Kidney (tissue), 22 donors: ENCODE measurements at places on chromosomes 5 and 9. TPM values are rescaled to one million over a fixed set of nuclear protein-coding genes. Genes with fewer than 3 reads are reported as not detected.
A peak's percentile ranks its signal among the peaks of the same experiment; 100 is the strongest.

DNA sequence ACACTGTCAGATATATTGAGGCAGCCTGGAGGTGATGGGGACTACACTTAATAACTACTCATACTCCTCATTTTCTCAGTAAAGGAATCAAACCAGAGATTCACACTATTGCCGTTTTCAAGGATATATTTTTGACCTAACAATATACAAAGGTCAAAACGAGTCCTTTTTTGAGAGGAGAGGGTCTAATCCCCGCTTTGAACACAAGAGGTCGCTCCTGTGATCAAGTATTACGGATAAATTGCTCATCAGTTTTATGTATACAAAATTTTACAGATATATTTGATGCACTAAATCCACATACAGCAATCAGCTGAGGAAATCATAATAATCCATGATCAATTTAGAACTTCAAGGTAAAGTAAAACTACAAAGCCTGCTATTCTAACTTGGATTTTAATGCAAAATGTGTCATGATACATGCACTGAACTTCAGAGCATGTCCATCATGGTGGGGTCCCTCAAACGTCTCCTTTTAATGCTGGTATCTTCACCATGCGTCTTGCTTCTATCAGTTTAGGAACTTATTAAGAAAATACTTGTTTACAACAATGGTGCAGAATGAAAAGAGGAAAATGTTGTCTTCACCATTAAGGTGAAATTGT lies 2.5 kb upstream of the ISL1 start:
- H3K4me3 ChIP-seq: no peak overlapping the region
- peaks cover 80% of the 10 kb centered on the region for H3K27me3 ChIP-seq
- H3K36me3 ChIP-seq: no peaks in the 10 kb centered on the region
- H3K27ac ChIP-seq: no peak overlapping the region
- no peaks in the 10 kb centered on the region for H3K4me1 ChIP-seq

DNA sequence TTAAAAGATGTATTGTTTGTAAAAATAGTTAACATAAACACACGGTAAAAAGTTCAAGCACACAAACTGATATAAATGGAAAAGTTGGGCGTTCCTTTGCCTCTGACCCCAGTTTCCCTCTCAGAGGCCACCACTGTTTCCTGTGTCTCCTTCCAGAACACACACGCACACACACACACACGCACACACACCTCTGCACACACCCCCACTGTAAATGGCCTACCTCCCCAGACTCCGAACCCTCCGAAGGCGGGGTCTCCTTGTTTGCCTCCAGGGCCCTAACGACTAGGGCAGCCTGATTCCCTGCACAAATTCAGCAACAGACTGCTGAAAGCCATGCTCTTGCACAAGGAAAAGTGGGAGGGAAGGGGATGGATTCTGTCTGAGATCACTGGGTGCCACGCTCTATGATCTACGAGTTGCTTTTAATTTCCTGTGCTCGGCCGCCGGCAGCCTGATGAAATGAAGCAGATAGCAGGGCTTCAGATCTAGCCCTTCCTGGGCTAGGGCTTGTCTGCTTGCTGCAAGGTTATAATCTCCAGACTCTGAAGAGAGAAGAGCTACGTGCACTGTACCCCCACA lies 184.0 kb upstream of the IL12B start:
- no peak overlapping the region for H3K4me3 ChIP-seq
- no peaks in the 10 kb centered on the region for H3K4me1 ChIP-seq
- DNase-seq: peak; percentile 87
- H3K27me3 ChIP-seq: no peaks in the 10 kb centered on the region
- no peak overlapping the region for H3K27ac ChIP-seq

GRCh38 chr9:98610711-98611110 lies 98.0 kb downstream of the GABBR2 start:
- no peaks in the 10 kb centered on the region for H3K27me3 ChIP-seq
- no peak for DNase-seq
- no peak overlapping the region for H3K4me3 ChIP-seq
- no peaks in the 10 kb centered on the region for H3K36me3 ChIP-seq

DNA sequence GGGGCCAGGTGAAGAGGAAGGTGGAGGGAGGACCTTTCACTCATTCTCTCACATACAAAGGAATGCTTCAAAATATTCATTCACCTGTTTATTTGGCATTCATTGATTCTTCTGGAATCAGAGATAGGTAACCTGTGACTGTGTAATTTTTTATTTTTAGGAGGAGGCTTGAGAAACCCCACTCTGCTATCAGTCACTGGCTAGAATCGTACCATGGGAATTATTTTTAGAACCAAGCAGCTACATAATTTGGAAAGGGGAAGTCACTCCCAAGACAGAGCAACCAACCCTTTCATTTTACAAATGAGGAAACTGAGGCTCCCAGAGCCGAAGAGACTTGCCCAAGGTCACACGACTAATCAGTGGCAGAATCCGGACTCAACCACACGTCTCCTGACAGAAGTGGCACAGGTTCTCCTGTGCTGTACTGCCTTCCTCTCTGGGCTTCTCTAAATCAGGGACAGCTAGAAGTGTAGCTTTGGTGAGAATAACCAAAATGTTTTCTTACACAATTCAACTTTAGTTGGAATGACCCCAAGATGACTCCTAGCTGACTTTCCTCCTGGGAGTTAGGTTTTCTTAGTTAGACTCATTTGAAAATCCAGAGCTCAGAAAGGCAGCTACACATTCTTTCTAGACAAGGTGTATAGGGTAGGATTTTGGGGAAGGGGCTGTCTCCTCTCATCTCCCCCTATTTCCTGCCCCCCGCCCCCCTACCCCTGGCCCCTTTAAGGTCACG lies 264.3 kb upstream of the PANK3 start:
- H3K36me3 ChIP-seq: no peaks in the 10 kb centered on the region
- peaks cover 3% of the 10 kb centered on the region for H3K27me3 ChIP-seq
- H3K4me1 ChIP-seq: no peaks in the 10 kb centered on the region
- no peak for DNase-seq
- no peak overlapping the region for H3K27ac ChIP-seq

- no peaks in the 10 kb centered on the region for H3K36me3 ChIP-seq
- no peak overlapping the region for H3K4me3 ChIP-seq
- no peaks in the 10 kb centered on the region for H3K4me1 ChIP-seq
- no peaks in the 10 kb centered on the region for H3K27me3 ChIP-seq
- no peak for DNase-seq
These were observed 12.1 kb downstream of the CSF2 start for GRCh38 chr5:132085686-132086085.

- no peaks in the 10 kb centered on the region for H3K36me3 ChIP-seq
- no peak overlapping the region for H3K4me3 ChIP-seq
- H3K27ac ChIP-seq: no peak overlapping the region
- H3K27me3 ChIP-seq: no peaks in the 10 kb centered on the region
- no peaks in the 10 kb centered on the region for H3K4me1 ChIP-seq
These were observed 38.7 kb downstream of the KCTD16 start for GRCh38 chr5:144209361-144209760.

- DNase-seq: peak; percentile 7
- H3K4me1 ChIP-seq: no peaks in the 10 kb centered on the region
- no peak overlapping the region for H3K27ac ChIP-seq
- H3K27me3 ChIP-seq: no peaks in the 10 kb centered on the region
- H3K36me3 ChIP-seq: no peaks in the 10 kb centered on the region
These were observed 124.4 kb upstream of the NMUR2 start for GRCh38 chr5:152529440-152529839.

- H3K27me3 ChIP-seq: no peaks in the 10 kb centered on the region
- H3K4me3 ChIP-seq: no peak overlapping the region
- no peaks in the 10 kb centered on the region for H3K4me1 ChIP-seq
- no peaks in the 10 kb centered on the region for H3K36me3 ChIP-seq
These were observed 452.8 kb downstream of the ENC1 start for GRCh38 chr5:74187757-74188156.

GRCh38 chr9:93261735-93262523 lies 78.0 kb downstream of the WNK2 start:
- H3K27ac ChIP-seq: no peak overlapping the region
- no peaks in the 10 kb centered on the region for H3K27me3 ChIP-seq
- no peak overlapping the region for H3K4me3 ChIP-seq
- no peak for DNase-seq
- no peaks in the 10 kb centered on the region for H3K36me3 ChIP-seq

- H3K27ac ChIP-seq: no peak overlapping the region
- H3K4me1 ChIP-seq: no peaks in the 10 kb centered on the region
- no peak overlapping the region for H3K4me3 ChIP-seq
- no peaks in the 10 kb centered on the region for H3K27me3 ChIP-seq
These were observed 388.0 kb downstream of the ACTL7B start for GRCh38 chr9:108467653-108468324.

DNA sequence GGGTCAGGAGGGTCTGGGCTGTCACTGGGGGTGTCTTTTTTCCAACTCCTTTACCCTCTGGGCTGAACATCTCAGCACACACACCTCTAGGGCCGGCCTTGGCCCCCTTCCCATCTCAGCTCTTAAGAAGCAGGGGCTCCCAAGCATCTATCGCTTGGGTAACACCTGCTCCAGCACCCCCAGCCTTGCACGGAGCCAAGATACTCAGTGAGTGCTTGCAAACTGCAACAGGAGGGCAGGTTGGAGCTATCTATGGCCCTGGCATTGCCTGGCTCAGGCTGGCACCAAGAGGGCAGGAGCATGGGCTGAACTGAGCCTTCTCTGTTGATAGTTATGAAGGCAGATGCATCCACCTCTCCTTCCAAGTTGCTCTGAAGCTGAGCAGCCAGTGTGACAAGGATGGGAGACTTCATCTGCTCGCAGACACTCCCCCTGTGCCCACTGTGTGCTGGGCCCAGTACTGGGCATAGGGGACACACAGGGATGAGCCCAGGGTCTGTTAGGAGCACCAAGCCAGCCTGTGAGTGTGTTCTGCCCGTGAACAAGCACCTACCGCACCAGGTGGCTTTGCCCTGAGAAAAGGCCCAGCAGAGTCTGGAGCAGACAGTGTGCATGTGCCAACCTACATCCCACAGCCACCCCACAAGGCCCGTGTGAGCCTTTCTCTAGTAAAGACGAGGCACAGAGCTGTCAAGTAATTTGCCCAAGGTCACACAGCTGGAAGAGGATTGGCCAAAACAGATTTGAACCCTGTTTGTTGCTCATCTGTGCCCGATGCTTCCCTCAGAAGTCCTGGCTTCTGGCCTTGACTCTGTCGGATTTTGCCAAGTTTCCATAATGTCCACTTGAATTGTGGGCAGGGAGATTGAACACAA lies 58.2 kb downstream of the PHF2 start:
- no peaks in the 10 kb centered on the region for H3K27me3 ChIP-seq
- no peak overlapping the region for H3K27ac ChIP-seq
- H3K4me1 ChIP-seq: no peaks in the 10 kb centered on the region
- no peak overlapping the region for H3K4me3 ChIP-seq
- no peak for DNase-seq

DNA sequence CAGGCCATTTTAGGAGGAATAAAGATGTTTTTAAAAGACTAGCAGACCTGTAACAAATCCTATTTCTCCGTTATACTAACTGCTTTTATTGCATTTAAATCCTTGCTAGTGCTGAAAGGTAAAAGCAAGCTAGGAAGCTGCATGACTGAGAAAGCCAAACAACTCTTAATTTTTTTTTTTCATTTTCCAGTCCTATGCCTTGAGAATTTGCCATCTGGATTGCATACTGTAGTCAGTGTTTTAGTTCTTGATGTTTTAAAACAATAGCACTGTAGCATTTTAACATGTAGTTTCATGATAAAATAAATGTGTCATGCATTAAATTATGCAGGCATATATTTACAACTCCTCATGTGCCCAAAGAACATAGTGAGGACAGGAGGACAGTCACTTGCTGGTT lies 108.4 kb upstream of the FGF10 start:
- no peaks in the 10 kb centered on the region for H3K27me3 ChIP-seq
- DNase-seq: no peak
- H3K27ac ChIP-seq: no peak overlapping the region
- H3K36me3 ChIP-seq: no peaks in the 10 kb centered on the region

- H3K4me3 ChIP-seq: no peak overlapping the region
- no peak overlapping the region for H3K27ac ChIP-seq
- H3K36me3 ChIP-seq: no peaks in the 10 kb centered on the region
- no peaks in the 10 kb centered on the region for H3K4me1 ChIP-seq
- no peaks in the 10 kb centered on the region for H3K27me3 ChIP-seq
These were observed 40.6 kb upstream of the CPLX2 start for GRCh38 chr5:175830586-175831300.

DNA sequence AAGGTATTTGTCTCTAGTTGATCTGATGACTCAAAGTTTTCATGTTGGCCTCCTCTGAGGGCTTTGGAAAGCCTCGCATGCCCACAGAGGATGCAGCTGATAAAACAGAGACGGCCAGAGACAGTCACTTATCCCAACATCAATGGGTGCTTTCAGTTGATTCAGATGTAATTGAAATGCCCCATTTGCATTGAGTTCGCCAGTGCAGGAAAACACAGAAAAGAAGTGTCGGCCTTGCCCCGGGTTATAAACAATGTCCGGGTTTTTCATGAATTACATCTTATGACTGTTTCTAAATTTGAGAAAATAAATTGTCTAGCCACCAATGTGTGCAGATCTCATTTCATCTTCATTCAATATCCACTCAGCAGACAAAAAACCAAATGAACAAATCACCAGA lies 42.2 kb upstream of the ICE1 start:
- H3K27ac ChIP-seq: no peak overlapping the region
- H3K36me3 ChIP-seq: no peaks in the 10 kb centered on the region
- no peak overlapping the region for H3K4me3 ChIP-seq
- no peaks in the 10 kb centered on the region for H3K4me1 ChIP-seq
- no peaks in the 10 kb centered on the region for H3K27me3 ChIP-seq
- no peak for DNase-seq

GRCh38 chr9:127633216-127633862 lies 21.3 kb downstream of the STXBP1 start:
- no peak overlapping the region for H3K4me3 ChIP-seq
- no peaks in the 10 kb centered on the region for H3K4me1 ChIP-seq
- no peaks in the 10 kb centered on the region for H3K36me3 ChIP-seq
- no peak for DNase-seq
- peak overlapping the region; percentile 59 for H3K27ac ChIP-seq

DNA sequence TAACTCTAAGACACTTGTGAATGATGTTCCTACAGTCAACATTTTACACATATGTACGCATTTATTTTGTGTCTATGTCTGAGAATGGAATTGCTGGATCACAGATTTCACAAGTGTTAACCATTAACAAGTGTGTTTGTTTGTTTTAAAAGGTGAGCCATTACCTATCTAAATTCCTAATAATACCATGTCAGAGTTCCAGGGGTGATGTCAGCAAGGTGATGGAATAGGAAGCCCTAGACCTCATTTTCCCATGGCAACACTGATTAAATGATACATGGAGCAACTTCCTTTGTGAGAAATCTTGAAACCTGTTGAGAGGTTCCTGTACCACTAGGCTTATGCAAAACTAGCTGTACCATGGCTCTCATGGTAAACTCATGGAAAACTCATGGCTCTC lies 309.7 kb downstream of the CYLC2 start:
- DNase-seq: no peak
- H3K27me3 ChIP-seq: no peaks in the 10 kb centered on the region

DROSHA gene
- 51.6 TPM for total RNA-seq

TSLP gene
- 1.4 TPM for total RNA-seq

PCDHGA2 gene
- 4.7 TPM for total RNA-seq

DDX4 gene
- not detected for total RNA-seq

NUTM2F gene
- not detected for total RNA-seq

FBLL1 gene
- 0.47 TPM for total RNA-seq

TARS1 gene
- total RNA-seq: 99.5 TPM

FCN1 gene
- total RNA-seq: 13.0 TPM

WNT8A gene
- not detected for total RNA-seq

RAB3C gene
- total RNA-seq: 3.7 TPM
